ENCODE measurements at places on chromosomes 13 and 19. TPM values are rescaled to one million over a fixed set of nuclear protein-coding genes. Genes with fewer than 3 reads are reported as not detected.

CLEC4G gene
- total RNA-seq, result not detected

ZNF888 gene
- 6.1 TPM for total RNA-seq

COPE gene
- 182 TPM for total RNA-seq

LRRC4B gene
- under 0.01 TPM for total RNA-seq

ENOX1 gene
- total RNA-seq, result 11.9 TPM

ZNF146 gene
- total RNA-seq, result 83.9 TPM

KIR3DL2 gene
- total RNA-seq, result not detected

CA11 gene
- 1.5 TPM for total RNA-seq

LILRB5 gene
- total RNA-seq, result not detected

AXL gene
- 371 TPM for total RNA-seq

CLEC17A gene
- total RNA-seq, result not detected

HRC gene
- not detected for total RNA-seq

ITGBL1 gene
- total RNA-seq, result 89.6 TPM

SYNE4 gene
- not detected for total RNA-seq

SLITRK6 gene
- 0.12 TPM for total RNA-seq

ZNF530 gene
- total RNA-seq, result 3.8 TPM

LILRB4 gene
- not detected for total RNA-seq

MBD3L3 gene
- not detected for total RNA-seq

SHC2 gene
- 1.1 TPM for total RNA-seq

ZNF563 gene
- 1.9 TPM for total RNA-seq

C19orf67 gene
- total RNA-seq, result not detected

ZNF560 gene
- 1.5 TPM for total RNA-seq

FFAR2 gene
- not detected for total RNA-seq

LRRC63 gene
- total RNA-seq, result under 0.01 TPM

CADM4 gene
- 0.65 TPM for total RNA-seq

NLRP9 gene
- total RNA-seq, result not detected

RNASEH2B gene
- total RNA-seq, result 43.6 TPM

CEACAM8 gene
- total RNA-seq, result not detected

KLK11 gene
- total RNA-seq, result not detected

ZNF428 gene
- 20.2 TPM for total RNA-seq

CEACAM21 gene
- not detected for total RNA-seq

CACTIN gene
- 30.0 TPM for total RNA-seq

ATP4A gene
- not detected for total RNA-seq

PROZ gene
- not detected for total RNA-seq

VSTM1 gene
- total RNA-seq, result not detected

IGSF23 gene
- not detected for total RNA-seq

Measured in hair follicle dermal papilla cell (primary cell).